ENCODE measurements at places on chromosomes 3 and 15. TPM values are rescaled to one million over a fixed set of nuclear protein-coding genes. Genes with fewer than 3 reads are reported as not detected.

DNA sequence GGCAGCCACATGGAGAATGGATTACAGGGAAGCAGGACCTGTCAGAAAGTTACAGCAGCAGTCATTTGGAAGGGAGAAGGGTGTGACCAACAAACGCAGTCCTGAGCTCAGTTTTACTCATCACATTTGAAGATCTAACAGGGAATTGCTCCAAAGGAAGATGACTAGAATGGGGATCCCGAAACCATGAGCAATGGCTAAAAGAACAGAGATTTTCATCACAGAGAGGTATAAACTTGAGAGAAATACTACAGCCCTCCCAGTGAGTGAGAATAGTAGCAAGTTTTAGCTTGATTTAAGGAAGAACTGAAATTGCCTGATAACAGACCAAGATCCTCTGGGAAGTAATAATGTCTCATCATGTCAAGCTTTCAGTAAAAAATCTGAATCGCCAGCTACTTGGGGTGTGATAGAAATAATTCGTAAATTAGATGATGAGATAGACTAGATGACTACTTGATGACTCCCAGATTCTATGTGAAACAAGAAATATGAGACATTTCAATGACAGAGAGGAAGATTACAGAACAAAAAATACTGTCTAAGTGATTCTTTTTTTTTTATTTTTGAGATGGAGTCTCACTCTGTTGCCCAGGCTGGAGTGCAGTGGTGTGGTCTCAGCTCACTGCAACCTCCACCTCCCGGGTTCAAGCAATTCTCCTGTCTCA lies 16.9 kb downstream of the CD47 start:
- H3K4me3 ChIP-seq: no peak overlapping the region
- H3K36me3 ChIP-seq: peaks cover 8% of the 10 kb centered on the region
- peak overlapping the region; percentile 8 for H3K27ac ChIP-seq
- H3K4me1 ChIP-seq: 0 out of 2 replicates have a peak, but pooled peaks cover 10% of the 10 kb centered on the region
- peak; percentile 14 for DNase-seq
- no peaks in the 10 kb centered on the region for H3K27me3 ChIP-seq

- H3K27ac ChIP-seq: peak overlapping the region; percentile 54
- DNase-seq: no peak
- H3K4me1 ChIP-seq: peaks cover 33% of the 10 kb centered on the region
- no peak overlapping the region for H3K4me3 ChIP-seq
- H3K36me3 ChIP-seq: no peaks in the 10 kb centered on the region
- no peaks in the 10 kb centered on the region for H3K27me3 ChIP-seq
Observed at GRCh38 chr15:94265982-94266381, 34.6 kb downstream of the MCTP2 start.

GRCh38 chr15:85961821-85962220 lies 117.8 kb upstream of the AGBL1 start:
- no peak for DNase-seq
- H3K27me3 ChIP-seq: 0 out of 2 replicates have a peak, but pooled peaks cover 5% of the 10 kb centered on the region
- H3K4me1 ChIP-seq: no peaks in the 10 kb centered on the region
- H3K27ac ChIP-seq: no peak overlapping the region
- H3K4me3 ChIP-seq: no peak overlapping the region

- H3K27me3 ChIP-seq: no peaks in the 10 kb centered on the region
- DNase-seq: peak; percentile 9
- no peaks in the 10 kb centered on the region for H3K36me3 ChIP-seq
- no peak overlapping the region for H3K27ac ChIP-seq
- H3K4me1 ChIP-seq: peaks cover 8% of the 10 kb centered on the region
Observed at GRCh38 chr15:66594344-66594743, 28.5 kb upstream of the LCTL start.

GRCh38 chr15:63373330-63373729 lies 8.3 kb downstream of the CA12 start:
- DNase-seq: no peak
- H3K4me3 ChIP-seq: no peak overlapping the region
- H3K36me3 ChIP-seq: no peaks in the 10 kb centered on the region
- peaks cover 42% of the 10 kb centered on the region for H3K4me1 ChIP-seq

DNA sequence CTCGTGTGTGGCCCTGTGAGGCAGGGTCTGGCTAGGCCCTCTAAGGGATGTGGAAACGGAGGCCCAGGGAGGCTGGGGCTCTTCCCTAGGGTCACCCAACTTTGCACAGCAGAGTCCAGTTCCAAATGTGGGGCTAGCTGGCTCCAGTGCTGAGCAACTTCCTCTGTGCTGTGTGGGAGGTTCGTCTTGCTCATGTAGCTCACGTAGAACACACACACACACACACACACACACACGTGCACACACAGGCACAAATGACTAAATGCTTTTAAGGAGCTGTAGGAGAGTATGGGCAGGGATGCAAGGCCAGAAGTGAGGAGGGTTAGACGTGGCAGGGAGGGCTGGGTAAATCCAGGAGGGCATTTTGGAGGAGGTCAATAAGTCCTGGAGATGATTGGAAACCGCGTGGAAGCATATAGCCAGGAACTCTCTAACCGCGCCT lies 213.8 kb downstream of the RPLP1 start:
- no peak overlapping the region for H3K4me3 ChIP-seq
- H3K36me3 ChIP-seq: no peaks in the 10 kb centered on the region
- no peaks in the 10 kb centered on the region for H3K27me3 ChIP-seq
- H3K4me1 ChIP-seq: no peaks in the 10 kb centered on the region

GRCh38 chr15:65862682-65863081 lies 6.6 kb upstream of the RAB11A start:
- no peak overlapping the region for H3K4me3 ChIP-seq
- H3K4me1 ChIP-seq: no peaks in the 10 kb centered on the region
- peak; percentile 64 for DNase-seq
- H3K36me3 ChIP-seq: no peaks in the 10 kb centered on the region

GRCh38 chr3:141737093-141737492 lies 1.0 kb upstream of the RNF7 start:
- H3K36me3 ChIP-seq: no peaks in the 10 kb centered on the region
- DNase-seq: no peak
- H3K27me3 ChIP-seq: no peaks in the 10 kb centered on the region
- H3K27ac ChIP-seq: no peak overlapping the region
- peaks cover 19% of the 10 kb centered on the region for H3K4me1 ChIP-seq

- no peaks in the 10 kb centered on the region for H3K36me3 ChIP-seq
- peak; percentile 66 for DNase-seq
- H3K4me3 ChIP-seq: no peak overlapping the region
- H3K4me1 ChIP-seq: 0 out of 2 replicates have a peak, but pooled peaks cover 7% of the 10 kb centered on the region
- H3K27me3 ChIP-seq: no peaks in the 10 kb centered on the region
Observed at GRCh38 chr3:122635789-122636188, 44.9 kb upstream of the PARP14 start.

- H3K36me3 ChIP-seq: no peaks in the 10 kb centered on the region
- DNase-seq: no peak
- H3K4me1 ChIP-seq: no peaks in the 10 kb centered on the region
- H3K27me3 ChIP-seq: no peaks in the 10 kb centered on the region
Observed at GRCh38 chr15:80494756-80495155, 90.6 kb downstream of the ARNT2 start.

- no peaks in the 10 kb centered on the region for H3K36me3 ChIP-seq
- H3K27me3 ChIP-seq: no peaks in the 10 kb centered on the region
- DNase-seq: no peak
Observed at GRCh38 chr3:195156286-195156890, 114.6 kb downstream of the XXYLT1 start.

DNA sequence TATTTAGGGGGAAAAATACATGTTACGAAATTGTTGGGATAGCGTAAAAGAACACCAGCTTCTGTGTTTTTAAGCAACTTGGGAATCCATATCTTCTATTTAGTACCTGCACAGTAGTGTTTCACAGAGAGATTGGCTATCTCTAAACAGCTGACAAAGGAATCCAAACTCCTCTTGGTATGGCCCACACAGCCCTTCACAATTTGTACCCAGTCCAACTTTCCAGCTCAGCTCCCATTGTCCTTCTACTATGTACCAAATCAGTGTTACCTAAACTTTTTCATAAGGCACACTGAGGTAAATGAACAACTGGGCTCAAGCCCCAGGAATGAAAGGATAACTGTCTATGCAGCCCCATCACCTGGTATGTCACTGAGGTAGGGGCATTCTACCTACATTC lies 61.9 kb downstream of the TNIK start:
- no peak for DNase-seq
- H3K27ac ChIP-seq: no peak overlapping the region
- H3K4me3 ChIP-seq: no peak overlapping the region
- H3K27me3 ChIP-seq: no peaks in the 10 kb centered on the region

The STXBP5L gene
- not detected for total RNA-seq

The ZNF774 gene
- total RNA-seq: 1.1 TPM

The TEX55 gene
- 0.33 TPM for total RNA-seq

Measured in PC-3 (cell line).